ENCODE measurements at places on chromosomes 5 and 9.
A peak's percentile ranks its signal among the peaks of the same experiment; 100 is the strongest.

GRCh38 chr9:13360188-13360587 lies 80.7 kb upstream of the MPDZ start:
- DNase-seq = no peak

GRCh38 chr5:15441433-15442192 lies 58.4 kb upstream of the FBXL7 start:
- no peak for DNase-seq

- peak; percentile 51 for DNase-seq
These were observed 516.6 kb downstream of the RAB3C start for GRCh38 chr5:59099270-59099994.

- DNase-seq = no peak
These were observed 268.2 kb downstream of the SH3GL2 start for GRCh38 chr9:17846948-17847655.

DNA sequence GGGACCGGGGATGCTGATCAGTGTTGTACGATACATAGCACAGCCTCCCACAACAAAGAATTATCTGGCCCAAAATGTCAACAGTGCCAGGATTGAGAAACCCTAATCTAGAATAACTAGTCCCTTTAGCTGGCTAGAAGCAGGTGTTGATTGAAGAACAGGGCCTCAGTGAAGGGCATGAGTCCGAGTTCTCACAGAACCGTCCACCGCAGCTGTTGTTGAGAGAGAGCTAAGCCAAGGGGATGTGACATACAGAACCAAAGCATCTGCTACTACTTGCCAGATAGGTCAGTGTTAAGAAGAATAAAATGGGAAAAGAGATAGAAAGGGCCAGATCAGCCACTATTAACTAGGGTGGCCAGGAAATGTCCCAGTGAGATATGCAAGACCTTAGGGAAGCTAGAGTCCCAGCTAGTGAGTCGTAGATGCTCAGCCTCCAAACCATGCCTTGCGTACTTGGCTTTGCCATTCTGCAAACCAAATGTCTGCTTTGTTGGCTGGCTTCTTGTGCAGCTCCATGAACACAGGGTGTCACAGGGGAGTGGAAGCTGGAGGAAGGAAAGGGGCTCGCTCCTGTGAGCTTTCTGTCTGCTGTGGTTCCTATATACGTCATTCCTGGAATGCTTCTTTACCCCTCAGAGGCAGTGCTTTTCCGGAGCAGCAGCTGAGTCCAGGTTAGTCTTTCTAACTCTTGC lies 68.9 kb downstream of the FBXO38 start:
- no peak for DNase-seq

DNA sequence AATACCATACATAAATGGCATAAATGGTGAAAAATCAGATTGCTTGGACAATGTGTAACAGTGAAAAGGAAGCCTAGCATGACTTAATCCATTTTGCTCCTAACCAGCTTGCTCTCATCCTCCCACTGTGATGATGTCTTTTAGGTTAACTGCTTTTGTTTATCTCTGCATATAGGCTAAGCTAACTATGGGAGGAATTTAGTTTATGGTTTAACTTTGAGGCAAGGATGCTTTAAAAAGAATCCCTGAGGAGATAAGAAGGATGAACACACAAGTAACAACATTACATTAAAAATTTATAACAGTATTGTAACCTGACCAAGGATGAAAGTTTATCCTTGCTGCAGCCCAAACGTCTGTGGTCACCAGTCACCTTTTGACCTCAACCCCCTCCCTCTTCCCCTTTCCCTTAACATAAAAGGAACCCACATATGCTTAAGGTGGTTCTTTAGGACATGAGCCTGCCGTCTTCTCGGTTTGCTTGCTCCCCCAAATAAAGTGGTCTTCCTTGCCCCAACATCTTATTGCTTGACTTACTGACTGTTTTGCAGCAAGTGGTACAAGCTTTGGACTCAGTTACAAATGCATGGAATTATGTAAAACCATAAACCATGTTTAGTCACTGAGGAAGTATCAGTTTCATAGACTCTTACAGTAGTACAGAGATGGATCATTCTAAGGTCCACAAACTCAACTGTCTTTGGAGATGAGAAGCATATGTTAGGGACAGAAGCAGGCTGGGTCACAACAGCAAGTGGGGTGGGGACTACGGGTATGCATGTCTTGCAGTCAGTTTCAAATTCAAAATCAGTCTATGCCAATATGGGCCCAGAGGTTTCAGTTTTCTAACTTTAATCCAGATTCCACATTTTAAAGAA lies 31.3 kb downstream of the AGXT2 start:
- DNase-seq = no peak

Data from large intestine (tissue), 12 donors.